ENCODE measurements at places on chromosomes 12 and 14.

DNA sequence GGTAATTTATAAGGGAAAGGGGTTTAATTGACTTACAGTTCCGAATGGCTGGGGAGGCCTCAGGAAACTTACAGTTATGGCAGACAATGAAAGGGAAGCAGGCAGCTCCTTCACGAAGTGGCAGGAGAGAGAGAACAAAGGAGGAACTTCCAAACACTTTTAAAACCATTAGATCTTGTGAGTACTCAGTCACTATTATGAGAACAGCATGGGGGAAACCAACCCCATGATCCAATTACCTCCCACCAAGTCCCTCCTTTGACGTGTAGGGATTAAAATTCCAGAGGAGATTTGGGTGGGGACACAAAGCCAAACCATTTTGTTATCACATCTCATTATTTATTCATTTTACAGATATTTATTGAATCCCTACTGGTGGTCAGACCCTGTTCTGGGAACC is 822.8 kb downstream of the GALC start:
- DNase-seq: no peak

GRCh38 chr14:23217032-23218020 is 20.4 kb upstream of the RNF212B start:
- no peak for DNase-seq

- no peak for DNase-seq
Observed at GRCh38 chr12:130227641-130228040, 65.4 kb downstream of the FZD10 start.

GRCh38 chr12:53005215-53005985 is 856 bp upstream of the EIF4B start:
- DNase-seq: no peak

GRCh38 chr14:56809270-56810146 is 771 bp downstream of the OTX2 start:
- DNase-seq: no peak

- no peak for DNase-seq
Observed at GRCh38 chr12:69981881-69982475, 157.0 kb downstream of the MYRFL start.

DNA sequence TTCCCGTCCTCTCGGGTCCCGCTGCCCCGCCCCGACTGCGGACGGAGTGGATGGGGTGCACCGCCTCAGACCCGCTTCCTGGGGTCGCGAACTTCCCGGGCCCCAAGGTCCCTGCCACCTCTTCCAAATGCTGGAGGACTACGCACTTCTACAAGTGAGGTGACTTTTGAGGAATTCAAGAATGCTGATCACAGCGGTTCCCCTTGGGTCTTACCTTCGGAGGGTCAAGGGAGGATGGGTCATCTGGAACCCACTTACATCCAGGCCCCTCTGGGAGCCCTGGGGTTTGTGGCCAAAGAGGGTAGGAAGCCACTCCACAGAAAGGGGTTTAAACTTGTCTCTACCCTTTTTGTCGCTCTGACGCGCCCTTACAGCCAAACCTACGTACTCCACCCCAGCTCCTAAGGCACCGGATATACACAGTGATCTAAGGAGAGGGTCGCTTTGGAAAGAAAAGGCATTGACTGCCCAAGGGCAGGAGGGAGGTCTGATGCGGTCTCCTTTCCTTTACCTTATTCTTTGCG is 532 bp upstream of the PRKD1 start:
- no peak for DNase-seq

DNA sequence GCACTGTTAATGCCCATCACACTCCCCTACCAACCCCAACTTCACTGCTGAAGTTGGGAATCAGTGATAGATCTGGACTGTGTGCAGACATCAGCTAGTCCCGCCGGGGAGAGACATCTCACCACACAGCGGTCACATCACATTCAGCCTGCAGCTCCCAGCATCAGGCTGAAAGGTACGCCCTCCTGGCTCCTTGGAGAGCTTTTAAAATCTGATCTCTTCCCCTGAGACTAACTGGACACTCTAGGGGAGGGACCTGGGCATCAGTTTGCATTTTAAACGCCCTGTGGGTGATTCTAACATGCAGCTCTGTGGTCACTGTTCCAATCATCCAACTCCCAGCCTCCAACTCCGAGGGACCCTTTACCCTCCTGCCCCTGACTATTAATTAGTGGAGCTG is 58.4 kb downstream of the CCDC85C start:
- no peak for DNase-seq

GRCh38 chr12:127270193-127270592 is 996.8 kb upstream of the TMEM132C start:
- DNase-seq: no peak
